Activated CD4-positive, alpha-beta T cell treated with anti-CD3 and anti-CD28 coated beads, Interleukin-2, amount 50 U/mL, for 48 hours (primary cell): ENCODE measurements at places on chromosomes 1 and 21.

GRCh38 chr1:54180701-54181360, 19.0 kb downstream of the CYB5RL start:
- DNase-seq = no peak

DNA sequence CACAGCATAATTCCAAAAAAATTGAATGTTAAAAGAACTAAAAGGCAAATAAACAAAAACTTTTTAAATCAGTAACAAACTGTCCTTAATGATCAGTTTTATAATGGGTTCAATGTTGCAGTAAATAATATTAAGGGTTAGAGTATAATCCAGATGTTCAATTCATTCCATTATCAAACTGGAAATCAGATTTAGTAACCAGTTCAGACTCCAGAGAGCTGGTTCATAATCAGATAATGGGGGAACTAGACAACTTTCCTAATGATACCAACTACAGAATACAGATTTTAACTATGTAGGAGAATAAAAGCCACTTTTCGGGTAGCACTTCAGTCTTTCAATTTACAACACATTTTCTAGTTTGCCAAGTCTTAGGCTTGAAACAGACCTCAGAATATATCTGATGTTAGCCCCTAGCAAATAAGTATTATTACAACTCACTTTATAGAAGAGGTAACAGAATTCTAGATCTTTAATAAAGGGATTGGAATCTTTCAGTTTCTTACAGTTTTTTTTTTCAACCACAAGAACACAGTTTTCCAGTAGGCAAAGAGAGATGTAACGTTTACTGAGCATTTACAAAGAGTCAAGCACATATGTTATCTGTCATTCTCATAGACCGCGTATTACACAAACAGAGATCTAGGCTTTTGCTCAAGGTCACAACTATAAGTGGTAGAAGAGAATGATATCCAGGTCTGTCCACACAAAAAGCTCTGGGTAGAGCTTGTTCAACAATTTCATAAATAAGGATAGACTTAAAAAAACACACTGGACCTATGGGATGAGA, 1.9 kb upstream of the DCAF6 start:
- DNase-seq = no peak

GRCh38 chr1:229046251-229046853, 224.6 kb upstream of the RAB4A start:
- DNase-seq = no peak

- no peak for DNase-seq
Observed at GRCh38 chr1:94538243-94538827, 3.2 kb downstream of the F3 start.

GRCh38 chr1:31273619-31274018, 23.0 kb downstream of the SNRNP40 start:
- DNase-seq = no peak

DNA sequence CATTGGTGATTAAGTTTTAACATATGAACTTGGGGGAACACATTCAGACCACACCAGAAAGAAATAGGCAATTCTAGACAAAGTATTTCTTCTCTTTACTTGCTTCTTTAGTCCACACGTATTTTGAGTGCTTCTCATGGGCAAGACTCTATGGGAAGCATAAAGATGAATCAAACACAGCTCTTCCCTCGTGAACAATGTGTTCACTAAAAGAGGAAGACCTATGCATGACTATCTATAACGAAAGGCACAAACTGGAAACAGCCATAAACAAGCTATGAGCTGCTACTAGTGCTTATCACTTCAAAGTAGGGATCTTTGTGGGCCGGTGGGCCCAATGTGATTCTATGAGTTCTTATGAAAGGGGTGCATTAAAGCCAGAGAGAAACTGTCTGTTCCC, 53.0 kb upstream of the PRDX6 start:
- DNase-seq = no peak

DNA sequence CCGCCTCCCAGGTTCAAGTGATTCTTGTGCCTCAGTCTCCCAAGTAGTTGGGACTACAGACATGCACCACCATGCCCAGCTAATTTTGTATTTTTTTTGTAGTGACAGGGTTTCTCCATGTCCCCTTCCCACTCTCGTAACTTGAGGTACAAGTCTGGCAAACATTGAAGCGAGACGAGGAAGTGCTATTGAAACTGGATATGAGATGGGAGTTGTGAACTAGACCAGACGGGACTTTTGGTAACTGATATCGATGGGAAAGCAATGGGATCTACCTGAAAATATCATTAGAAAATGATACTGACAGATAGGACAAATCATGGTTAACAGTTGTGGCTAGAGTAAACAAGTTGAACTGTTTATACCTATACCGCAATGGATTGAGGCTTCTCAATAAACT, 95.2 kb upstream of the TRABD2B start:
- no peak for DNase-seq

GRCh38 chr1:27136236-27136551, 18.7 kb downstream of the SLC9A1 start:
- DNase-seq = peak; percentile 39

DNA sequence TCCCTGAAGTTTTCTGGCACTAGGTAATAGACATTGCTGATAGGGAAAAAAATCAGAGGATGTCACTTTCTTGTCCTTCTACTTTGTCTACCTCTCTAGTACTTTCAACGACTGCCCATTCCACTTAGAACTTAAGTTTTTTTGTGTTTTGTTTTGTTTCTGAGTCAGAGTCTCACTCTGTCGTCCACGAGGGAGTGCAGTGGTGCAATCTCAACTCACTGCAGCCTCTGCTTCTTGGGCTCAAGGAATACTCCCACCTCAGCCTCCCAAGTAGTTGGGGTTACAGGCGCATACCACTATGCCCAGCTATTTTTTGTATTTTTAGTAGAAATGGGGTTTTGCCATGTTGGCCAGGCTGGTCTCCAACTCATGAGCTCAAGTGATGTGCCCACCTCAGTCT, 79.2 kb downstream of the SGIP1 start:
- DNase-seq = no peak

GRCh38 chr1:84162295-84162694, 18.2 kb downstream of the PRKACB start:
- no peak for DNase-seq

GRCh38 chr21:17051054-17051453, 461.8 kb upstream of the CXADR start:
- no peak for DNase-seq

DNA sequence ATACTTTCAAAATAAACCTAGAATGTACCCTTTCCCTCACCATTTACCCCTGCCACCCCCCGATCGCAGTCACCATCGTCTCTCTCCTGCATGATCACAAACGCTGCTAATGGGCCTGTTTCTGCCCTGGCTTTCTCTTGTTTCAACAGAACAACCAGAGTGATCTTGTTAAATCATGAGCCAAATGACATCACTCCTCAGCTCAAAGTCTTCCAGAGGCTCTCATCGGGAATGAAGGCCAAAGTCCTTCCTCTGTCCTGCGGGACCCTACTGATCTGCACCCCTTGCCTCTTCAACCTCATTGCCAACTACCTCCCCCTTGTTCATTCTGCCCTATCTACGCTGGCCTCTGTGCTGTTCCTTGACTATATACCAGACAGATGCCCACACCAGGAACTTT, 39.4 kb upstream of the PTGFRN start:
- DNase-seq = no peak

DNA sequence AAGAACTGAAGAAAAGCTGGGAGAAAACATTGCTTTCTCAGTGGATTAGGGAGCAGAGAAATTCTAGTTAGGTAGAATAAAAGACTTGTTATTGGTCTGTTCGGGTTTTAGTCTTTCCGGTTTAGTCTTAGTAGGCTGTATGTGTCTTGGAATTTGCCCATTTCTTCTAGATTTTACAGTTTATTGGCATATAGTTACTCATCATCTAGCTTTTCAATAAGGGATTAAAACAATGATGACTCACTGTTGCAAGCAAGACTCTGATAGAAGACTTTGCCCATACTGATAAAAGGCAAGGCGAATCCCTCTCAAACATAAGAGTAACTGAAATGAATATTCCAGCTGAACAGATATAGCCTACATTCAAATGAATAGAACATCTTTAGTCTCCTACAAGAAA, 62.3 kb downstream of the GPR137B start:
- no peak for DNase-seq

DNA sequence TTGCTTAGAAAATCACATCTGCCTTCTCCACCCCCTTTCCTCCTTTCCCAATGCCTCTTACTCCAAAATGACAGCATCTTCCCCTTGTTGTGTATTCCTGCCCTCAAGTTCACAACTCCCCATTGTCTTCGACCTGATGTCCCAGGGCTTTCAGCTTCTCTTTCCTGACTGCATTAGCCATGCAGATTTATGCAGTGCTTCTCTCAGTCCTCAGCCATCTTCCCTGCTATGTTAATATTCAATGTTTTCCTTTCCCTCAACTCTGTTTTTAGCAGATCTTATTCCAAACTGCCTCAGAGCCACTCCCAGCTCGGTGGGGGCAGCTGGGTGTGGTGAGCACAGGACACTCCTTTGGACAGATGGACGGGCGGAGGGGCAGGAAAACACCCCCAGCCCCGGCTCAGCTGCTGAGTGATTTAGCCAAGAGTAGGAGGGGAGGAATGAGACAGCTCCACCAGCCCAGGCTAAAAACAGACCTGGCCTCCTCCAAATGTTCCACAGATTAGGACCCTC, 71.0 kb downstream of the CD2 start:
- DNase-seq = no peak

- DNase-seq = no peak
Observed at GRCh38 chr21:39453571-39454179, 1.9 kb downstream of the SH3BGR start.

- DNase-seq = no peak
Observed at GRCh38 chr1:219651993-219652392, 39.1 kb upstream of the ZC3H11B start.

DNA sequence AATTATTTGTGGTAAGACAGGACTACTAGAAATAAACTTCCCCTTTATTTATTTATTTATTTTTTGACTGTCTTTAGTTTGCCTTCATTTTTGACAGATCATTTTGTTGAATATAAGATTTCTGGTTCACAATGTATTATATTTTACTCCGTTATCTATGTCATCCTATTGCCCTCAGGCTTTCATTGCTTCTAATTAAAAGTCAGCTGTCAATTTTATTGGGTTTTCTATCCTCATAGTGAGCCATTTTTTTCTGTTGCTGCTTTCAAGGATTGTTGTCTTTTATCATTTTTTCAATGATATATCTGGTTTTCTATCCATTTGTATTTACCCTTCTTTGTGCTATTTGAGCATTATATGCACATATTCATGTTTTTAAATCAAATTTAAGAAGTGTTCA, 866.2 kb downstream of the LRRIQ3 start:
- no peak for DNase-seq

DNA sequence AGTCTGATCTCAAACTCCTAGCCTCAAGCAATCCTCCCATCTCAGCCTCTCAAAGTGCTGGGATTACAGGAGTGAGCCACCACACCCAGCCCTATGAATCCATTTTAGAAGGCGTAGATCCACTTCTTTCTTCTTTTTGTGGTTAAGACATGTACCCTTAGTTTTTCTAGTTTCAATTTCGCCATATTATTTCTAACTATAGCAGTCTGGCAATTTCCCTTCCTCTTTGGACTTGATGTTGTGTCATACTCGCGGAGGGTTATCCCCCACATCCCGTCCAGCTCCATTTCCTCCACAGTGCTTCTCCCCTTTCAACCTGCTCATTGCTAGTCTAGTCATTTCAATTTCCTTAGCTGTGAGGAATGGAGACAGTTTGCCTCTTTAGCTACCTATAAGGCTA, 5.2 kb upstream of the LRRC8D start:
- DNase-seq = no peak

GRCh38 chr21:18985584-18985983, 582.0 kb upstream of the TMPRSS15 start:
- DNase-seq = no peak

- no peak for DNase-seq
Observed at GRCh38 chr1:30273021-30273325, 450.4 kb downstream of the MATN1 start.

GRCh38 chr1:98763488-98764150, 102.1 kb downstream of the SNX7 start:
- no peak for DNase-seq

GRCh38 chr1:8427493-8427892, 109.6 kb downstream of the SLC45A1 start:
- no peak for DNase-seq

DNA sequence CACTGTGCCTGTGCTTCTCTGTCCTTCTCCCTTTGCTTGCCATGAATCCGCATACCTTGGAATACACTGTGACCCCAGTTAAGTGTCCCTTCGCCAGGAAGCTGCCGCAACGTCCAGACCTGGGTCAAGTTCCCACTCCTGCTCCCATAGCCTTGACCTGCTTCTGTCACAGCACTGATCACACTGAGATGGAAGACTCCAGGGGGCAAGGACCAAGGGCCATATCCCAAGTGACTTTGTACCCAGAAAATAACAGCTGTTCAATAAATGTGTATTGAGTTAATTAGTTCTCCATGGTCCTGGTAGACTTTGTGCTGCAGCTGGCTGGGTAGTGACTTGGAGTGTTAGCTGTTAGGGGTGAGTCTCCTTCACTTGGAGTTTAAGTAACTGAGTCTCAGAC, 25.8 kb downstream of the SLC5A9 start:
- DNase-seq = no peak

DNA sequence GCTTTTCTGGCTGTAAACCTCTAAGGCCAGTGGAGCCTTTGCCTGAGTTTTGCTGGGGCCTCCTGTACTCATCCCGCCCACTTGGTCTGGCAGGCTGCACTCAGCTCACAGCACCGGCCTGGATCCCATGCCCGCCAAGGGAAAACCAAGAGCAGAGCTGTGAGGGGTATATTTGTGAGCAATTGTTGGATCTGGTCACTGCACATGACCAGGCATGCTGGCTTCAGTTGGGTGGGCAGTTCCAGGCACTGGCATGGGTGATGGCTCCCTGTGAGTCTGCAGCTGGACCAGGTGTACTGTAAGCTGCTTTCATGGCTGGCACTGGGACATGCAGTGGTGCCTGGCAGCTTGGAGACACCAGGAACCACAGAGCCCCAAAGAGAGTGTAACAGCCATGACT, 563.1 kb upstream of the RGS18 start:
- no peak for DNase-seq

DNA sequence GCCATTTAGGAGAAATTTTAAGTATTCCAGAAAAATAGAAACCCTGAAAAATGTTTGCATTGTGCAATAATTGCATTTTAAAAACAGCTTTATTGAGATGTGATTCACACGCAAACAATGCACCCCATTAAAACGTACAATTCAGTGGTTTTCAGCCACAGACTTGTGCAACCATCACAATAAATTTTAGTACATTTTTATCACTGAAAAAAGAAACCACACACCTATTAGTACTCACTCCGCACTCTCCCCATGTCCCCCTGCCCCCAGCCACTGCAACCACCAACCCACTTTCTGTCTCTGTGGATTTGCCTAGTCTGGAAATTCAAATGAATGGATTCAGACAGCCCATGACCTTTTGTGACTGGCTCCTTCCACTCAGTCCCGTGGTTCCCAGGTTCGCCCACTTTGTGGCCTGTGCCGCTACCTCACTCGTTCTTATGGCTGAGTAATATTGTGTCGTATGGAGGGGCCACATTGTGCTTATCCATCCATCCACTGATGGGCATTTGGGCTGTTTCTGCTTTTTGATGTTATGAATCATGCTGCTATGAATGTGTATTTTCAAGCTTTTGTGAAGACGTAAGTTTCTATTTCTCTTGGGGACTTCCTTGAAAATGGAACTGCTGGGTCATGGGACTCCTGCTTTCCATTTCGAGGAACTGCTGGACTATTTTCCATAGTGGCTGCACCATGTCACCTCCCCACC, 147.7 kb upstream of the ARHGEF16 start:
- DNase-seq = no peak

- DNase-seq = no peak
Observed at GRCh38 chr21:37592496-37592895, 225.9 kb downstream of the DYRK1A start.
